ENCODE measurements at places on chromosomes 4 and X.

- no peak for DNase-seq
Measured at GRCh38 chr4:155675709-155676429, 9.2 kb downstream of the GUCY1A1 start.

DNA sequence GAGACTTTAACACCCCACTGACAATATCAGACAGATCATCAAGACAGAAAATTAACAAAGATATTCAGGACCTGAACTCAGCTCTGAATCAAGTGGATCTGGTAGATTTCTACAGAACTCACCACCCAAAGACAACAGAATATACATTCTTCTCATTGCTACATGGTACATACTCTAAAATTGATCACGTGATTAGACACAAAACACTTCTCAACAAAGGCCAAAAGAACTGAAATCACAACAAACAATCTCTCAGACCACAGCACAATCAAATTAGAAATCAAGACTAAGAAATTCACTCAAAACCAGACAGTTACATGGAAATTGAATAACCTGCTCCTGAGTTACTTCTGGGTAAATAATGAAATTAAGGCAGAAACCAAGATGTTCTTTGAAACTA, 49.6 kb downstream of the DACH2 start:
- DNase-seq = no peak

DNA sequence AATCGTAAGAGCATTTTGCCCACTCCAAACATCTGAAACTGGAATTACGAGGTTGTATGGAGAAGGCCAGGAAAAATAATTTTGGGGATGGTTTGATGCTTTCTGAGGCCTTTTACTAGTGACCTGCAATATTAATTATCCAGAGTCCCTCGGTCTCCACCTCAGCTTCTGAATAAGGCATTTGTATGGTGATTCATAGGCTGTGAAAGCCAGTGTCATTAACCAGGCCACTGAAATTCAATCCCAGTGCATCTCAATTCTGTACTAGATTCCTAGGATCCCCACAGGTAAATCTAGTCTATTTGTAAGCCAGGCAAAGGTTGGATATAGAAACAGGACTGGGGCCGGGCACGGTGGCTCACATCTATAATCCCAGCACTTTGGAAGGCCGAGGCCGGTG, 135.4 kb upstream of the RBPJ start:
- DNase-seq = no peak

DNA sequence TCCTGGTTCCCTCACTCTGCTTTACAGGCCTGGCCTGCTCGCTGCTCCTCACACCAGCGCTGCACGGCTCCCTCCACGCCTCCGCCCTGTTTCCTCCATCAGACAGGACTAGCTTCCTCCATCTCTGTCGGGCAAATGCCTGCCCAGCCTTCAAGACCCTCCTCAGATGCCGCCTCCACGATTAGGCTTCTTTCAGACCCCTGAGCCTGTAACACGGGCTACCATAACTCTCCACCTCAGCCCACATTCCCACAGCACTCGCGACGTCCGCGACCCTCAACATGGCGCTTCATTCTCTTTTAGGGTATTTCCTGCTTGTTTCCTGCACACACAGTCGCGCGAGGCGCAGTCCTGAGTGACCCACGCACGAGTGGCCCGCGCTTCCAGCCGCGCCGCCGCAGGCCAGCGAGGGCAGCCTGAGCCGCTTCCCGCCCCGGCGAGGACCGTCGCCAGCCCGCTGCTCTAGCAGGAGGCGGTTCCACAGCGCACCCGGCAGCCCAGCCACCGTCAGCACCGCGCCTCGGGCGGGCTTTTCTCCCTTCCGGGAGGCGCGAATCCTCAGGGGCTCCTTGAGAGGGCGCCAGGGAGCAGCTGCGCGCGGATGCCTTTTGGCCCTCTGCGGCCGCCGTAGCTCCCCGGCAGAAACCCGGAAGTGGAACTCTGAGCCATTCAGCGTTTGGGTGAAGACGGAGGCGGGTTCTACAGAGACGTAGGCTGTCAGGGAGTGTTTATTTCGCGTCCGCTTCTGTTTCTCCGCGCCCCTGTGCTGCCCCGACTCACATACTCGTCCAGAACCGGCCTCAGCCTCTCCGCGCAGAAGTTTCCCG, at the start of gene FRG1:
Gene FRG1, plus strand, starts transcription at position 695 of the 827 bp plus-strand sequence. CDS start 138 bp downstream, outside the sequence.
- peak; percentile 94 for DNase-seq

DNA sequence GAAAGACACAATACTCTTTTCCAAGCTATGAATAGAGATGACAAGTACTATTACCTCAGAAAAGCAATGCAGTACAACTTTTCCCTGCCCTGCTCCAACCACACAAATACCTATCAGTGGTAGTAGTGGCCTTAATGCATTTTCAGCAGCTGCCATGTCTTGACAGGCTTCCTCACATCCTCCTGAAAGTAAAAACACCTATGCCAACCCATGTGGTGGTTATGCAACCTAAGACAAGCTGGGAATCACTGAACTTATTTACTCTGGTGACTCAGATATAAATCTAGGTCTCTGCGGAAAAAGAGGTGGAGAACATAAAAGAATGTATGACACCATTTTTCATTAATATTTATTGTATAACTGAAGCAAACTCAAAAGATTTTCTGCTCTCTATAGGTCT, 14.5 kb downstream of the WDFY3 start:
- peak; percentile 60 for DNase-seq

DNA sequence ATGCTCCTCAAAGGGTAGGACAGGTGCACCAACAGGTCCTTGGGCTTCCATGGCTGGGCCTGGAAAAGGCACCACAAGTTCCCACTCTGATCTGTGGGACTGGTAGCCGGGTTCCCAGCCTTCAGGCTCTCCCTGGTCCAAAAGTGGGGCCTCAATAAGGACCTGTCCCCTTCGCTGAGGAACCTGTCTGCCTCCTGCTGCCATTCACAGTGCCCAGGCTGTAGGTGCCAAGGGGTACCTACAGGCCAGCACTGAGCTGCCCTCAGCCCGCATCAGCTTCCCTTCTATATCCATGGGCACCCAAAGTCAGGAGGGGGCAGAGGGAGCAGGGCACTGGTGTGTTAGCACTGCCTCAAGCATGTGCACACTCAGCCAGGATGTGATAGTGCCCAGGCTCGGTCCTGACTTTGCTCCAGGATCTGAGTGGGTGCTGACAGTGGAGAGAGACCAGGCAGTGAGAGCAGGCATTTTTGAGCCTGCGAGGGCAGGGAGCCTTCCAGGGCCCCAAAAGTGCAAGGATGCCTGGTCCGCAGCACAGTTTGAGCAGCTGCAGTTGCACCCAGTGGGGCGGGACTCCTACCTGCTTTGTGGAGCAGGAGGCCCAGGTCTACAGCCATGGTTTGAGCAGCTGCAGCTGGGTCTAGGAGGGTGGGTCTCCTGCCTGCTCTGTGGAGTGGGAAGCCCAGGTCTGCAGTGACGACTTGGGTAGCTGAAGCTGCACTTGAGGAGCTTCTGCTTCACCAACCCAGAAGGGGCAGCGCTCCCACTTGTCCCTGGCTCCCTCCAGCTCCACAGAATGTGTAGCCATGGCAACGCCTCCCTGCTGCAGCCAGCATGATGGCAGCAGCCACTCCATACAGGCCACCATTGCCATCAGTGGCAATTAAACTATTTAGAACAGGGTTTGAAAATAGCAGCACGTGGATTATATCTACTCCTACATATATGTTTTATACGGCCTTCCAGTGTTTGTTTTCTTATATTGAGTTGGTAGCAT, 376.4 kb downstream of the KCTD8 start:
- no peak for DNase-seq

DNA sequence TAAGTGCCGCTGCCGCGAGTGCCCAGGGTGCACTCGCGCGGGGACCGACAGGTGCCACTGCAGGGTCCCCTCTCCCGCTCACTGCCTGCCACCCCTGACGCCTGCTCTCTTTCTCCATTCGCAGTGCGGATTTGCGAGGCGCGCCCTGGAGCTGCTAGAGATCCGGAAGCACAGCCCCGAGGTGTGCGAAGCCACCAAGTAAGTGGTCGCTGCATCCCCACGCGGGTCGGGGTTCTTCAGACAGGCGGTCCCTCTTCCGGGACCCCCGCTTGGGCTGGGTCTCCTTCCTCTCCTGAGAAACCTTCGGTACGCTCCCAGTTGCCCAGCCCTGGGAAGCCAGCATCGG, 547 bp downstream of the GUCY1A1 start:
- DNase-seq = peak; percentile 10

- no peak for DNase-seq
Measured at GRCh38 chr4:128942607-128943006, 133.1 kb downstream of the JADE1 start.

DNA sequence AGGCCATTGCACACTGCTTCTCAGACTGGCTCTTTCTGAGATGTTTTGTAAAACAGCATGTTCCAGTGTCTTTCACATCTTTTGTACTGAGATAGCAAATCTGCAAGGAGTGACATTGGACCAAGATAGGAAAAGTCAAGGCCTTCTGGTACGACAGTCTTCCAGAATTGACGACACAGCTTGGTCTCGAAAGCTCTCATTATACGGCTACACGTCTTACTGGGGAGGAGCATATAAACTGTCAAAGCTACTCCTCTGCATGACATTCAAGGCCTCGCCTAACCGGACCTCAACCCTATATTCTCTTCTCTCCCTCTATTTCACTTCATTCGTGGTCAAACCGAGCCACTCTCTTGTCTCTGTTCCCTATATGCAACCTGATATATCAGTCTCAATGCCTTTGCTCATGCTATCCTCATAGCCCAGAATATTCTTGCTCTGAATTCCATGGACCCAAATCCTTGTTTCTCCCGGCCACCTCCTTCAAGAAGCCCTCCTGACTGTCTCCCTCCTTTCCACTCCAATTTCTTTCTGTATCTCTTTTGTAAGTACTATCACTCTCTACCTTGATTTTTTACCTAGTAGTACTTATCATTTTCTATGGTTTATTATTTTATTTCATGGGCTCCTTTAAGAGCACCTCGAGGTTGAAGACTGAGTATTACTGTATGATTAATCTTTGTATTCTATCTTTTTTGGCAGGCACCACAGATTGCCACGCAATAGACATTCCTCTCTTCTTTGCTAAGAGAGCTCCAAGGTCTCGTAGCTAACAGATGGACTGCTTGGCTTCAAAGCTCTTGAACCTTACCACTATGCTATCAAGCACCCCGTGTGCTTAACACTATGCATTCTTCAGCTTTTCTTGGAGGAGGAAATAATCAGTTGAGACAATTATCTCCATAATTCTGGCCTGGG, 35.1 kb downstream of the RBM47 start:
- DNase-seq = peak; percentile 34

DNA sequence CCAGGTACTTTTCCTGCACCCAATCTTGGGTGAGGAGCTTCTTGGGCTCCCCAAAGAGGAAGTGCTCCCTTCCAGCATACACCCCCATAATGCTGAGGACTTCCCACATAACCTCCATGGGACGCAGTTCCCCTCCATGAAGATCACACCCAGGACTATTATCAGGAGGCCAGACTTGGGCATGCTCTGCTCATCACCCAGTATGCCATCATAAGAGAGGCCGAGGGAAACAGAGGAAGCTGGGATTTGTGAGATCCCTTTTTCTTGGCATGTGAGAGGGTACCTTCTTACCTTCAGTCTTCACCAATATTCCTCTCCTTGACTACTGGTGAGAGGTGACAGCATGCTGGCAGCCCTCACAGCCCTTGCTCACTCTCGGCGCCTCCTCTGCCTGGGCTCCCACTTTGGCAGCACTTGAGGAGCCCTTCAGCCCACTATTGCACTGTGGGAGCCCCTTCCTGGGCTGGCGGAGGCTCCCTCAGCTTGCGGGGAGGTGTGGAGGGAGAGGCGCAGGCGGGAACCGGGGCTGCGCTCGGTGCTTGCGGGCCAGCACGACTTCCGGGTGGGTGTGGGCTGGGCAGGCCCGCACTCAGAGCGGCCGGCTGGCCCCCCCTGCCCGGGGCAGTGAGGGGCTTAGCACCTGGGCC, 15.7 kb upstream of the HSFX1 start:
- DNase-seq = no peak

DNA sequence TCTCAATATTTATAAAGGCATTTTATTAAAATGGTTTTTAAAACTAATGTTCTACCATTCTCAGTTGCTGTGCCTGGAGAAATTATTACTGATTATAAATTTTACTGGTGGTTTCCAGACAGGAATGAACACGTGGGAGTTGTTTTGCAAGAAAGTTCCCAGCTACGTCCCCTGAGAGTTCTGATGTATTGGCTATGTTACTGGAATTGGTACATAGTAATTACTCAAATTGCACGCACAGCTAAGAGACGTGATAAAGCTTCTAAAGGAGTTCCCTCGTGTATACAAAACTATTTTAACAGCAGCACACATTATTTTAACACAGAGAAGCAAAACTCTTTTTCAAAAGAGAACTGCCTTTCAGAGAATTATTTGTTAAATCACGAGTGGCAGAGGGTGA, 292.2 kb downstream of the NLGN4X start:
- no peak for DNase-seq

GRCh38 chr4:89056292-89056952, 563 bp downstream of the FAM13A start:
- DNase-seq = no peak

DNA sequence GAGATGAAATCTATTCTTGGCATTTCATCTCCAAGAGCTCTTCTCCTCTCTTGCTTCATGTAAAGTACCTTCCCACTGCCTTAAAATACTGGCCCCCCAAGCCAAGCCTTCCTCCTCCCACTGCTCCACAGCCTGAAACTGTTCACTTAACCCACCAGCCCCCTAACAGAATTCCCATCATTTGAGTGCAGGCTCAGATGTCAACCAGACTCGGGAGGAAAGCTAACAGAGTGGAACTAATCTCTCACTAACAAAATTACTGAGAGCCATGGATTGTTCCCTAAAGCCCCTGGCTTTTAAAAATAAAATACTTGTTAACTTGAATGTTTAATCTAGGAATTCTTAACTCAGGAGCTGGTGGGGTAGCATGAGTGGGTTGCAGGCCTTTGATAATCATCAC, 7.1 kb upstream of the DCUN1D4 start:
- no peak for DNase-seq

- no peak for DNase-seq
Measured at GRCh38 chr4:186584912-186585311, 29.5 kb upstream of the MTNR1A start.

GRCh38 chr4:128524311-128524710, 236.7 kb upstream of the PGRMC2 start:
- DNase-seq = peak; percentile 86

- no peak for DNase-seq
Measured at GRCh38 chr4:3745886-3746656, 20.1 kb upstream of the ADRA2C start.

DNA sequence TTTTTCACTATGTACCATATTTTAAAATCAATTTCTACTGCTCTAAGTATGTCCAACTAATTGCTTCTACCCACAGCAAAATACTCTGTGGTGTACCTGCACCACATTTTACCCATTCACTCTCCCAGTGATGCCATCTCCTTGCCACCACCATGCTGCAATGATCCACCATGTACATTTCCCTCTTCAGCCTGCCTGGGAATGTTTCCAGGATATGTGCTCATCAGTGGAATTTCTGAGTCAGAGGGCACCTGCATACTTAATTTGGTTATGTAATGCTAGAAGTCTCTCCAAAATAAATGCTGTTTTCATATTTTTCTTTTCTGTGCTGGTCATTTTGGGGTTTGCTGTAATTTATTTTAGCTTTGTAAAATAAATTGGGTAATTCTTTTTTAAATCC, 33.2 kb upstream of the OCIAD2 start:
- peak; percentile 68 for DNase-seq

DNA sequence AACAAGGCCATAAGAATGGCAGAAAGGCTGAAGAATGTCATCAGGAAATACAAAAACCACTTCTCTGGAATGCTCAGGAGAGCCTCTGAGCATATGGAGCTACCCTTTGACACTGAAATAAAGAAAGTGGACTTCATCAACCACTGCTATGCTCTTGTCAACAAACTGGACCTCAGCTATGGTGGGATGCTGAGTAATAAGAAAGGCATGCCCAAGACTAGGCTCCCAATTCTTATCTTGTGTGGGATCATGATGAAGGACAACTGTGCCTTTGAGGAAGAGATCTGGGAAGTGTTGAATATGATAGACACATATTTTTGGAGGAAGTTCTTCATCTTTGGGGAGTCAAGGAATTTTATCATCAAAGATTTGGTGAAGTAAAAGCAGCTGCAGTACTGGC, 86.9 kb upstream of the MAGEB16 start:
- peak; percentile 80 for DNase-seq

Measured in fibroblast of skin of back (primary cell).